ENCODE measurements at places on chromosomes 16 and 17.

- DNase-seq: no peak
These were observed 38.5 kb downstream of the IGF2BP1 start for GRCh38 chr17:49035470-49036269.

DNA sequence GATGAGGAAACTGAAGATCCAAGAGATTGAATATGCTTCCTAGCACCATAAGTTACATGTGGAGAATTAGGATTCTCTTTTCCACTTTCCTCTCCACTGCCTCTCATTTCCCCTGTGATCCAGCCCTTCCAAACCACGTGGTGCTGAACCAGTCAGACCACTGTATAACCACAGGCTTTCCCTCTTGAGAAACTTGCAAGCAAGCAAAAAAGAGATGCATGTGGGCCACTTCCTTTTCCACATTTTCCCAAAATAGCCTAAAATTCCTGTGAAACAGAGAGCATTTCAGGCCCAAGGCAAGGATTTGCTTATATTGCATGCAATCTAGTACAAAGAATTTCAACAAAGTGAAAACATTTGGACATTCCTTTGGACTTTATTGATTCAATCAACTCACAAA, 59.3 kb upstream of the KSR1 start:
- DNase-seq: no peak

GRCh38 chr17:31510308-31511194, 119.1 kb downstream of the RAB11FIP4 start:
- no peak for DNase-seq

GRCh38 chr17:34163123-34163522, 92.0 kb upstream of the CCL2 start:
- no peak for DNase-seq

DNA sequence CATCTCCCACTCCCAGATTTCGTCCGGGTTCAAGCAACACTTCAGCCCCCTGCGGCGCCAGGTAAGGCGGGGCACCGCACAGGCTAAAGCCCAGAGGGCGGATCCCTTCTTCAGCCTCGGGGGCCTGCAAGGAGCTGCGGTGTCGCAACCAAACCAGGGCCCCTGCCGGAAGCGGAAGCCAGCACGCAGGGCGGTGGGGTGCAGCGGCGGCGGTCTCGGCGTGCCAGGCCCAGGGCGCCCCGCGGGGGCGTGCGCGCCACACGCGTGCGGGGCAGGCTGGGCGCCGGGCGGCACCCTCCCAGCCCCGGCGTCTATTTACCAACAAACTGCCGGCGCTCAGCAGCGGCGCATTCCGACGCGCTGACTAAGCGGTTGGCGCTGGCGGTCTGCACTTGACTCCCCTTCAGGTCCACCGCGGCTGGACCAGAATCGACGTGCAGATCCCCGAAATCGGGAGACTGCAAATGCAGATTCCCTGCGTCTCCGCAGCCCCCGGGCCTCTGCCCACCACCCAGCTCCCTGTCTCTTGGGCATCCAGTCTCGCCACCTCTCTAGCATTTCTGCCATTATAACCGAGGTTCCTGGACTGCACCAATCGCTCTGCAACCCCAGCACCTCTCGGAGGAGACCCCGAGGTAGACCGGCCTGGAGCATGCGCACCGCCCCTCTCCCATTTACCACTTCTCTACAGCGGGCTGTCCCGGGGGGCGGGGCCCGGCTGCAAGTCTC, 421 bp upstream of the DLX4 start:
- peak; percentile 21 for DNase-seq

- DNase-seq: no peak
These were observed 578.2 kb downstream of the TOX3 start for GRCh38 chr16:51968749-51969148.

DNA sequence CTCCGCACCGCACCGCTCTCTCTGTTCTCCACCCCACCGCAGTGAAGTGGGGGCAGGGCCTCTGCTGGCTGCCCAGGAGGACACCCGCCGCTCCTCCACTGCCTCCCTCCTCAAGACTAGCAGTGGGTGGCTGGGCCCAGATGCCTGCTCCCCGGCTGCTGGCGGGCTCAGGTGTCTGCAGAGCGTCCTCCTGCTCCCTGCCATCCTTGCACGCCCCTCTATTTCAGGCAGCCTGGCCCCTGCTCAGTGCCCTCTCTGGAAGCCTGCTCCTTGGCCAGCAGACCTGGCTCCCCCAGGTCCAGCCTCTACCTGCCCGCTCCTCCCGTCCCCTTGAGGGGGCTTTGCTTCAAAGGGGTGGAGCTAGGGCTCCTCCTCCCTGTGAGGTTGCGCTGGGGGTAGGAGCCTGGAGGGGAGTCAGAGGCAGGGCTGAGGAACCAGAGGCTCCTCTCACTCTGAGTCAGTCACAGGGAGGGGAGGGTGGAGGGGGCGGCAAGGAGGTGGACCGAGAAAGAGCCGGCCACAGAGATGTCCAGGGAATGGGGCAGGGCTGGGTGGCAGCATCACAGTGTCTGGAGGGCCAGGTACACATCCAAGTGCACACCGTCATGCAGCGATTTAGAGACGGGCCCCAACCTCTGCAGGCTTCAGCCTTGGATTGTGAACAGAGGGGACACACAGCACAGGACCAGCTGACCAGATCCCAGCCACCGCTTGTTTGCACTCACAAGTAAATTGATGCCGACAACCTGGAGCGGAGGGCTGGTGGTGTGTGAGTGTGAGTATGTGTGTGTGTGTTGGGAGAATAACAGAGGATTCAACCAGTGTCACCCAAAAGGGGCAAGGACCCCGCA, 9.8 kb upstream of the TMEM92 start:
- no peak for DNase-seq

GRCh38 chr16:21654881-21655280, 2.5 kb upstream of the IGSF6 start:
- no peak for DNase-seq

GRCh38 chr17:81285179-81285878, 9.8 kb downstream of the SLC38A10 start:
- DNase-seq: peak; percentile 21

GRCh38 chr17:27644586-27644985, 13.6 kb downstream of the LGALS9 start:
- no peak for DNase-seq

GRCh38 chr16:52383119-52383518, 163.8 kb downstream of the TOX3 start:
- no peak for DNase-seq

GRCh38 chr16:87551487-87551886, 50.8 kb upstream of the JPH3 start:
- DNase-seq: no peak

DNA sequence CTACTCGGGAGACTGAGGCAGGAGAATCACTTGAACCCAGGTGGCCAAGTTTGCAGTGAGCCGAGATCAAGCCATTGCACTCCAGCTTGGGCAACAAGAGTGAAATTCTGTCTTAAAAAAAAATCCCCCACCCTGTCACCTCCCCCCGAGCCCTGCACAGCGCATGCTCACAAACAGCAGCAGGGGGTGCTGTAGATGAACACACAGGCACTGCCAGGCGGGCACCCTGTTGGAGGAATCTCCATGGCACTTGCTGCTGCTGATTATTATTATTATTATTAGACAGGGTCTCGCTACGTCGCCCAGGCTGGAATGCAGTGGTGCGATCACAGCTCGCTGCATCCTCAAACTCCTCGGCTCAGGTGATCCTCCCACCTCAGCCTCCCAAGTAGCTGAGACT, 24.6 kb downstream of the FZD2 start:
- DNase-seq: no peak

DNA sequence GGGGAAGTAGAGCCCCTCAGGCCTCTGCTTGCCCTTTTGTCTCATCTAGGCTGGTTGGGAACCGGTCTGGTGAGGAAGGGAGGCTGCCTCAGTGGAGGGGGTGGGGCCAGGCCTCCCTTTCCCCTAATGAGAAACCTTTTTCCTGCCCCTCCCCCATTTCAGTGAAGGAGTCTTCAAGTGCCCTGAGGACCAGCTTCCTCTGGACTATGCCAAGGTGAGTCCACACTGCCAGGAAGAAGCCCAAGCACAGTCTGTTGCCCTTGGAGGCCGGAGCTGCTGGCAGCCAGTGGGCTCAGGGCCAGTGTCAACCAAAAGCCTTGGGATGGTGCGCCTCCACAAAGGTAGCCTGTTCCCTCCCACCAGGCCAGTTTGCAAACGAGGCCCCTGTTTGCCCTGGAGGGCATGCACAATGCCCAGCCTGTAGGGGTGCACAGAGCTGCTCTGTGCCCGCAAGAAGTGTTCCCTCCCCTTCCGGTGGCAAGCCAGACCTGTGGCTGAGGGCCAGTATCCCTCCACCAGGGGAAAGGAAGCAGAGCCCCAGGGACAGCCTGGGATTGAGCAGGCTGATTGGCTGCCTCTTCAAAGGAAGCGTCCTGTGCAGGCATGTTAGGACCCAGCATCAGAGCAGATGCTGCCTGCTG, 3.4 kb downstream of the TRAF4 start:
- DNase-seq: no peak

- no peak for DNase-seq
These were observed at the start of gene CCDC92B for GRCh38 chr17:2749058-2749783. Gene CCDC92B (minus strand): TSS chr17:2749652. CDS start chr17:2735145, 14,507 bp downstream.

- DNase-seq: no peak
These were observed 619.5 kb upstream of the CDH5 start for GRCh38 chr16:65746941-65747340.

DNA sequence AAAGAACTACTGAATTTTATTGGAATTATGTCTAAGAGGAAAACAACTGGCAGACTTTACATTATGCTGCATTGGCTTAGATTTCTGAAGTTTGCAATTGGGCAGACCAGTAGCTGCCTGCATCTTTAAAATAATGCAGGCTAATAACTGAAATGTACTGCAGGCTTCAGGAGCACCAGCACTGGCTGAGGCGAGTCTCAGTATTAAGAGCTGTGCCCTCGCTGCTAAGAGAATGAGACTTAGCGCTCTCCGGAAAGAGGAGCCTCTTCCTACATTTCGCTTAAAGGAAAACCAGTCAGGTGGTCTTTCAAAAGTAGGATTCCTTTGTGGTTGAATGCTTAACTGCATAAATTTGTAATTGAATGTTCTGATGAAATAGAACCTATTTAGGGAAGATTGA, 885 bp downstream of the CNTNAP4 start:
- DNase-seq: no peak

GRCh38 chr16:55495616-55496289, 13.1 kb upstream of the LPCAT2 start:
- DNase-seq: no peak

- no peak for DNase-seq
These were observed 8.0 kb downstream of the ZNF469 start for GRCh38 chr16:88390735-88391134.

GRCh38 chr16:65289022-65289421, 167.2 kb upstream of the CDH11 start:
- DNase-seq: no peak

- DNase-seq: no peak
These were observed 51.5 kb downstream of the NDEL1 start for GRCh38 chr17:8487130-8487645.

- no peak for DNase-seq
These were observed 103.8 kb downstream of the RAB11FIP4 start for GRCh38 chr17:31495022-31495885.

GRCh38 chr17:10063730-10064241, 134.6 kb downstream of the GAS7 start:
- no peak for DNase-seq

DNA sequence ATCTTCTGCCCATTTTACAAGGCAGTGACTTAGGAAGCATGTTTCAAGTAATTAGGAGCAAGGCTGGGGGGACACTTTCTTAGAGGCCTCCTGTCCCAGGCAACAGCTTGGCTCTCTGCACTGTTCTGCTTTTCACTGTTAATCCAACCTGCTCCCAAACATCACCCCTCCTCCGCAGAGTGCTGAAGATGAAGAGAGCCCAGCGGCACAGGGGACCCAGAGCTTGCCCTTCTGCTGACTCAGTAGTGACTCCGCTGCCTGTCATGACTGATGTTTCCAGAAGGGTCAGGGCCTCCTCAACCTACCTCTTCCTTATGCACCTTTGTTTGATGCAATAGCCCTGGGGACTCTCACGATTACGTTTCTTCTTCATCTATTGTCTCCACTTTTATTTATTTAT, 38.9 kb upstream of the NDRG4 start:
- DNase-seq: no peak

GRCh38 chr17:30570596-30571265, 93.5 kb downstream of the GOSR1 start:
- no peak for DNase-seq

- no peak for DNase-seq
These were observed 6.7 kb upstream of the TPPP3 start for GRCh38 chr16:67399749-67400704.

DNA sequence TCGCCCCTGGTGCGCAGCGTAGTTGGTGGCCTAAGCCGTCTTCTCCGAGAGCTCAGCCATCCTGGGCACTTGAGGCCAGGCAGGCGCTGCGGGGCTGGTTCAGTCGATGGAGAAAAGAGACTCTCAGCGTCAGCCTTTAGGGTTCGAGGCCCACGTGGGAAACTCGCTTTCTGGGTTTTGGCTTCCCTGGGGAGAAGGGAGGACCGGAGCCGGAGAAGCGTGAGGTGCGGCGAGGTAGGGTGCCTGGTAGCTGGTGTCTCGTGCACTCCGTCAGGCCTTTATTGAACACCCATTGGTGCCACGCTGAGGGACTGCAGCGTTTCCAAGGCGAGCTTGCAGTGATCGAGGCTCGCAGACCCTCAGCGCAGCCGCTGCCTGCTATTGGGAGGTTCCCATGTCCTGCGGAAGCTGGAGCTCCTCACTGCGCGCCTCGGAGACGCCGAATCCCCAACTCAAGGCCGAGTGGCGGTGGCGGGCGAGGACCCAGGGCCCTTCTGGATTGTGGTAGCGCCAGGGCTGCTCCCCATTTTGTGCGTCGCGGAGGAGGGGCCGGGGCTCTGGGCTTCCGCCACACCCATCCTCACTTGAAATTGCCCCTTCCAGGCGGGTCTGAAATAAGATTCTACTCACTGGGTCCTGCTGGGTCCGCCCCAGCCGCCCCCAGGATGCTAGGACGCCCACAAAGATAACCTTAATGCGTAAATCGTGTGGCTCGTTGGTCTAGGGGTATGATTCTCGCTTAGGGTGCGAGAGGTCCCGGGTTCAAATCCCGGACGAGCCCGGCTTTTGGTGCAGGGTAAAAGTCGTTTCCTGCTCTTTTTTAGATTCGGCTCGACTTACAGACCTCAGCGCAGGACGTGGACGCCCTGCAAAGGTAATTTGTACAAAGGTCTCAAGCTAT, 1.2 kb downstream of the OR1F1 start:
- DNase-seq: no peak

DNA sequence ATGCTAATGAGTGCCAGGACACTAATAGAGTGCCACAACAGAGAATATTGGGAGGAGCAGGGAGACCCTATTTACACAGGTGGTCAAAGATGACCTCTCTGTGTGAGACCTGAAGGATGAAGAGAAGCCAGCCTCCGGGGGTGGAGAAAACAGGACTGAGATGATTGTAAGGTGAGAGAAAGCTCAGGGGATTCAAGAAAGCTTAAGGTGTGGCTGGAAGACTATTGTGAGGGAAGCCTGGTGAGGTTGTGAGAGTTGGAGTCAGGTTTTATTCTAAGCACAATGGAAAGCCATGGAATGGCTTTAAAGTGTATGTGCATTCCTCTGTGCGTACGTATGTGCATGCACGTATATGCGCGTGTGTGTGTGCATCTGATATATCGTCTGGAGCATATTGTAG, 10.4 kb upstream of the MARCHF10 start:
- DNase-seq: no peak
